ENCODE measurements at places on chromosomes 4 and X.

- DNase-seq: no peak
Measured at GRCh38 chr4:1741208-1741607, 19.9 kb downstream of the TACC3 start.

DNA sequence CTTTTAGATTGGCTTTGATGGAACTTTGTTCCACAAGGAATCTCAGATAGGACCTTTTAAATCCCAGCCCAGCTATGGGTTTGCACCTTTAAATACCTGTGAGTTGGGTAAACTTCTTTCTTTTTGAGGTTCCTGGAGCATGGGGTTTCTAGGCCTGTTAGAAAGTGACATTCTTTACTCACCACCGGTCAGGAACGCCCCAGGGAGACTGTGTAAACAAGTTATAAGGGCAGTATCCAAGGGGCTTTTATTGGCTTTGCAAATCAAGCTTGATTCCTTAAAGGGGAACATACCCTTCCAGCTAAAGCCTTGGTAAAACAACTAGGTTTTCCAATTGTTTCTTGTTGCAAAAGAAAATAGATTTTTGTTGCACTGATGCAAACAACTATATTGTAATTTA lies 93.4 kb downstream of the TENT5D start:
- no peak for DNase-seq

DNA sequence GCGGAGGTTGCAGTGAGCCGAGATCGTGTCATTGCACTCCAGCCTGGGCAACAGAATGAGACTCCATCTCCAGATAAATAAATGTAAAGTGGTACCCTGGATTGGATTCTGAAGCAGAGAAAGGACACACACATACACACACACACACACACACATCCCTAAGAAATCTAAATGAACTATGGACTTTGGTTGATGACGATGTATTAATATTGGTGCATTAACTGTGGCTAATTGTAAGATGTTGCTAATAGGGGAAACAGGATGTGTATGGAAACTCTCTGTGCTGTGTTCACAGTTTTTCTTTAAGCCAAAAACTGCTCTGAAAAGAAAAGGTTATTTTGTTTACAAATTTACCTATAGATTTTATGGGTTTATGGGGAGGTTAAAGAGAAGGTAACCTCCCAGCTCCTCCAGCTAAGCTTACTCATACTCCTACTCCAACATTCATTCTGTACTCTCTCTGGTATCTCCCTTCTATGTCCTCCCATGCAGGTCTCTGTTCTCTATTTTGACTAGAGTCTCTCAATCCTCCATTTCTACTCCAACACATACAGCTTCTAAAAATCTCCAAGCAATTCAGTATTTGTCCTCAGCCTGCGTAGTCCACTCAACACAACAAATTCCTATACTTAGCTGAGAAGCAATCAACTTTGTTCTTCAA lies 46.5 kb upstream of the RELL1 start:
- DNase-seq: no peak

- DNase-seq: no peak
Measured at GRCh38 chrX:151982222-151982621, 7.7 kb upstream of the GABRE start.

DNA sequence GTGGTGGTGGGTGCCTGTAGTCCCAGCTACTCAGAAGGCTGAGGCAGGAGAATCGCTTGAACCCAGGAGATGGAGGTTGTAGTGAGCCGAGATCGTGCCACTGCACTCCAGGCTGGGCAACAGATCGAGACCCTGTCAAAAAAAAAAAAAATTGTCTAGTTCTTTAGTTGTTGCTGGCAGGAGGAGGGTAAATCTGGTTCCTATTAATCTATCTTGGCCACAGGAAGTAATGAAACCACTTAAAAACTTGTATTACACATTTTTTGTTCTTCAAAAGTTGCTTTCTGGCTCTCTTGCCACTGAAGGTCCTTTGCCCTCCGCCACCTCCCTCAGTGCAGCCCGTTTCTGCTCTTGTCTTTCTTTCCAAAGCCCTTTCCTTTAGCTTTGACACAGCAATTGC lies 102.9 kb upstream of the ARSJ start:
- no peak for DNase-seq

DNA sequence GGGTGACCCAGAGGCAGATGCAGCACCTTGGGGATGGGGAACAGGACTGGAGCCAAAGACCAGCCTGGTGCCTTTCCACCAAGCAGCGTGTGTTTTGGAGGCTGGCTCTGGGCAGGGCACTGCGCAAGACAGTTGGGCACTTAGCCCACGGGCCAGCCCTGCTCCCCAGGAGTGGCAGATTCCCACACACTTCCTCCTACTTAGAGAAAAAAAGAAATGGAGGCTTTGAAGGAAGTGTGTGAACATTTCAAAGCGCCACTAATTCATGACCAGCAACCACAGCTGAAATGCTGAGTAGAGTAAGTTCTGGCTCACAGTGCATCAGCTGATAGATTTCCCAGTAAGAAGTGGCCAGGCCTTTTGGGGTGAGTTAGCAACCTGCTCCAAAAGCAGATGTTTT lies 54.9 kb upstream of the LGI2 start:
- DNase-seq: no peak

DNA sequence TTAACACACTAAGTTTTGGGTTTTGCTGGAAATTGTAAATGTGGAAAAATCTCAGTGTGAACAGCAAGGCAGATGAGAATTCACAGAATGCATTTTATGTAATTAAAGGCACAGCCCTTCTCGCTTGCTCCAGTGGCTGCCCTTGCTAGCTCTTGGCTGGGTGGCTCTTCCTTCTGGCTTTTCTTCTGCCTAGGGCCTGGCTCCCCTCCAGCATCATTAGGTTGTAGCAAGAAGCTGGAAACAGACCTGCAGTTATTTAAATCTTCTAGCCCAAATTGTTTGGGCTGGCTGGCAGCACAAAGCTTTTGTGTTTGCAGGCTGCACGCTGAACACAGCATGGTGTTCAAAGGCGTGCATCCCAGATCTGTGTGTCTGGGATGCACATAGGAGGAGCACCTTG lies 56.5 kb downstream of the LIMCH1 start:
- DNase-seq: no peak

DNA sequence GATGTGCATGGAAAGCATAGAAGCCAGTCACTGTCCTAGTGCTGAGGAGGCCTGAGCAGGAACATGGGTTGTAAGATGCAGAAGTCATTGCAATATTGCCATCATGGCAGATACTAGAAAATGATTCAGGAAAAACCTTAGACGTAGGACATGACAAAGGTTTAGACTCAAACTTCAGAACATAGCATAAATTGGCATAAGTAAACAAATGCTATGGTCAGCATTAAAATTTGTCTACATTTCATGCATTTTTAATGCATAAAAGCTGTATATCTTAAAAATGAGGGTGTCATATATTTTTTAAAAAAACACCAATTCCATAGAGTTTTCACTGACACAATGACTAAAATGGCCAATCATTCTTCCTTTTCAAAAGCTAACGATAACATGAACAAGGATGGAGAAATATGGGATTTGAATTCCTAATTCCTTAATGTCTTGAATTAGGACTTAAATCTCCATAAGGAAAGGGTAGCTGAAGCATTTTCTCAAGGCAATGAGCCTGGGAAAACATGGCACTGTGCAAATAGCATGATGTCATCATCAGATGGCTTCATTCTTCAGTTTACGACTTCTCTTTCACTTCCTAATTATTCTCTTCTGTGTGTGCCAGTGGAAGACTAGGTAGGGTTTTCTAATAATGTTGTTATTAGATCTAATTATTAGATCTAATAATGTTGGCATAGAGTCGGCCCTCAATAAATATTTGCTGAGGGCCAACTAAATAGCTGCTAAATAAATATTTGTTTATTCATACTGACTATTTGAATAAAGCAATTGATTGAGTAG lies 125.1 kb upstream of the FRG1 start:
- no peak for DNase-seq

GRCh38 chr4:17068392-17068791 lies 169.9 kb upstream of the LDB2 start:
- no peak for DNase-seq

GRCh38 chr4:123804196-123804721 lies 407.7 kb downstream of the SPRY1 start:
- DNase-seq: no peak

- DNase-seq: no peak
Measured at GRCh38 chr4:84177831-84178542, 321.1 kb downstream of the NKX6-1 start.

DNA sequence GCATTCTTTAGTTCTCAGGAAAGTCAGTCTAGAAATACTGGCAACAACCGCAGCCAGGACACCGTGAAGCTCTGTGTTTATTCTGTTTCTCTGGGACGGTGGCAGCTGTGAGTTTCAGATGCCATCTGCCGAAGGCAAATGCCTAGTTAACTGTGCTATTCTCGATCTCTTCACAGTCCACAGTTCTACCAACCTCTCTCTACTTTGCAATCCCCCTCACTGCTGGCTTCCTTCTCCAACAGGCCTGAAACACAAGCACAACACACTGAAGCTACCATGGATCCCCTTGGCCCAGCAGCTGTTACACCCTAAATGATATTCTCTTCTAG lies 118.8 kb downstream of the ZNF827 start:
- DNase-seq: no peak
